ENCODE measurements at places on chromosomes 5 and 9.

GRCh38 chr9:98182069-98182820, 10.2 kb downstream of the CORO2A start:
- DNase-seq = no peak

GRCh38 chr9:33043671-33044070, 18.6 kb downstream of the DNAJA1 start:
- no peak for DNase-seq

DNA sequence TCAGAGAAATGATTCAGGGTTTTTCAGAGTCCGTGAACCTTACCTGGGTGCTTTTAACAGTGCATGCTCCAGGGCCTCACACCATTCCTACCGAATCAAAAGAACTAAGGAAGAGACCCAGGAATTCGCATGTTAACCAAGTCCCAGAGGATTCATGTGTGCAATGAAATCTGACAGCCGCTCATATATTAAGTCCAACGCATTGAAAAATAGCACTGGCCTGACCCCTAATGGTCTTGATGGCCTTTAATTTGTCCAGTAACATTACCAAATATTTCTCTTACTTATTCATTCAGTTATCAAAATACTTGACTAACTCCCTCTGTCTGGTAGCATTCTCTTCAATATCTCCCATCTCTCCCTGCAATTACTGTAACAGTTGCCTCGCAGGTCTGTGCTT, 55.0 kb upstream of the MARCHF11 start:
- DNase-seq = no peak

DNA sequence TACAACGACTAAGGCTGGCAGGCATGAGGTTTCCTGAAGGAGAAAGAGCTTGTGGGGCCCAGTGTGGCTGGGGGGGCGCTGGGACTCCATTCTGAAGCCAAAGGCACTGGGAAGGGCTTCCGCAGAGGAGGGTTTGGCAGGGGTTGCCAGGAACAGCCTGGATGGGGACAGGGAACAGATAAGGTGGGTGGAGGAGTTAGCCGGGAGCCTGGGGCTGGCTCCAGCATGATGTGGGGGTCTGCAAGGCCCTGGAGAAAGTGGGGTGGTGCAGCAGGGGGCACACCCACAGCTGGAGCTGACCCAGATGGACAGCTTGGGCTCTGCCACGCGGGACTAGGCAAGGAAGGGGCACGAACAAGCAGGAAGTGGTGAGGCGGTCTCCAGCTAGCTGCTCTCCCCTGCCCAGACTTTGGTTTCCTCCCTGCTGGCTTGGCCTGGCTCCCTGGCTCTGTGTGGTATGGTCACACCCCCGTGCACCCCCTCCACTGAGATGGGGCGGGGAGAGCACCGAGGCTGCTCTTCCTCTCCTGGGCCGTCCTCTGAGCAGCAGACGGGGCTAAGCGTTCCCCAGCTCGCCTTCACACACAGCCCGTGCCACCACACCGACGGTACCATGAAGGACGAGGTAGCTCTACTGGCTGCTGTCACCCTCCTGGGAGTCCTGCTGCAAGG, at the start of gene LTC4S:
Gene LTC4S, plus strand, starts transcription at position 519 of the 672 bp plus-strand sequence. Its CDS starts 95 bp downstream, at position 614.
- DNase-seq = peak; percentile 89

DNA sequence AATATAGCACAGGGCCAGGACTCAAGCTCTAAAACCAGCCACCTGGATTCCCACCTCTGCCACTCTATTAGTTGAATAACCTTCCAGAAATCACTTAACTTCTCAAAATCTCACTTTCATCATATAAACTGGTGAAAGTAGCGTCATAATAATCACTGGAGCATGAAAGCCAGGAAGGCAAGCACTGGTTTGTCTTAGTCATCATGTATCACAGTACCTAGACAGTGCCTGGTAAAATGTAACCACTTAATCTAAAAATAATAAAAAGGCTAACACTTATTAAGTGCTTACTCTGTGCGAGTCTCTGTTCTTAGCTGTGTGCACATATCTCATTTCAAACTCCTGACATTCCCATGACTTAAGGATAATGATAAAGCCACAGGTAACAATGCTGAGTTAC, 109.4 kb downstream of the ASTN2 start:
- DNase-seq = no peak

GRCh38 chr5:32436553-32437242, 7.8 kb downstream of the ZFR start:
- no peak for DNase-seq

DNA sequence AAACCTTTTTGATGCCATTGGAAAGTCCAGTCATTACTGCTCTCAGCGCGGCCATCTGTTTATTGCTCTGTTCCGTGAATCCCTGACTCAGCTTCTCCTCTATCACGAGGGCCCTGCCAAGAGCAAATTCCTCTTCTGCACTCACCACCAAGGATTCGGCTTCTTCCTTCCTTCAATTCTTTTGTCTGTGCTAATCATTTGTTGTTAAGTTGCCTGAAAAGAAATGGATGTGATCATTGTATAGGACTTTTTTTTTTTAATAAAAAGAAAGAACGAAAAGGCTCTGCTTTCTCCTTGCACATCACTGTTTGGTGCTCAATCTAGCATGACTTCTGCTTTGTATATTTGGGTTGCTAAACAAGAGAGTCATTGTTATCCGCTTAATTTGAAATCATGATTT, 128.7 kb upstream of the PIK3R1 start:
- DNase-seq = peak; percentile 69

GRCh38 chr9:89564346-89564878, 40.4 kb upstream of the GADD45G start:
- DNase-seq = no peak

DNA sequence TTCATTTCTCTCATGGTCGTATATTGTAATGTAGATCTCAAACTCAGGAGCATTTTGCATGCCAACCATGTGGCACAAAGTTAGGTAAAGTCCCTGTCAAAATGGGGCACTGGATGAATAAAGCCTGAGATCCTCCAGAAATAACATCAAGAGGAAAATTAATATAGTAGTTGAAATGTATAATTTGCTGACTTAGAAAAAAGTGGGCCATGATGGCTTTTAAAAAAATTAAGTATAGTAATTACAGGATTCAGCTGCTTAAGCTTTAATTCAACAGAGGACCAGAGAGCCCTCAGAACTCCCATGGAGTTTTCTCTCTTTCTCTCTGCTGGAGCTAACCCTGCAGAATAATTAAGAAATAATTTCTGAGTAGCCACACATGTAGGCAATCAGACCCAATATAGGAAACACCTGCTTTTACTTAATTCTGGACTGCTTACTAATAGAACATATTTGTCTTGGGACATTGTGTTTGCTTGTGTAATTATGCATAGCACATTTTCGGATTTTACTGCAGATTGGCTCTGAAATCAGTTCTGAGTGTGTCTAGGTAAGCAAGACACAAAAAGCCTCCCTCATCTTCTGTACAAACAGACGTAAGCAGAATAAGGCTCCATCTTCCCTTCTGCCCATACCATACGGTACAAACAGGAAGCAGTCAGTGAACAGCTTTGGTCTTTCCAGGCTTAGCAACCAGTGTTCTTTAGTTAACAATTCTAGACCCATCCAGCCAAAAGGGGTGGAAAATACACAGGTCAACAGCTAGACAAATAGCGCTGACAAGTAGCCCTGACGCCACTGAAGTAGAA, 26.5 kb upstream of the PCSK1 start:
- no peak for DNase-seq

DNA sequence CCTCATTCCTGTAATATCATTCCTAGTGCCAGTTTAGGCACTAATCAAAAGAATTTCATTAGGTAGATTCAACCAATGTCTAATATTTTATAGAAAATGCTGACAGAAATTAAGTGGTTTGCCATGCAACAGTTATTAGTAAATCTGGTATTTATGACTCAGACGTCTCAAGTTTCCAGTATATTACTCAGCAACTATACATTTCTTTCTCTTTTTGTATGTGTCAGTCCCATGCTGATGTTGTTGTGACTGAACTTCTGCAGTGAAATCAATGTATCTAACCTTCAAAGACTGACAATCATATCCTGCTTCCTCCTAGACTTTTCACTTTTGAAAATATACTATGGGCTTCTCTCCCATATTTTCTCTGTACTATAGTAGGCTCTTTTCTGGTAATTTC, 822.5 kb downstream of the NR2F1-AS1 start:
- no peak for DNase-seq

- no peak for DNase-seq
These were observed 13.7 kb upstream of the NR4A3 start for GRCh38 chr9:99807956-99808355.
